ENCODE measurements at places on chromosomes 6 and 20.

GRCh38 chr20:39277185-39277584, 315.0 kb downstream of the DHX35 start:
- no peak for DNase-seq

- no peak for DNase-seq
Measured at GRCh38 chr6:30711758-30712380, 5.2 kb downstream of the MDC1 start.

GRCh38 chr6:167995302-167995701, 2.2 kb upstream of the KIF25 start:
- DNase-seq, result no peak

GRCh38 chr20:41030061-41030460, 1.4 kb downstream of the TOP1 start:
- DNase-seq, result no peak

GRCh38 chr20:2749951-2750490, 50.4 kb downstream of the CPXM1 start:
- DNase-seq, result no peak

- DNase-seq, result no peak
Measured at GRCh38 chr6:137465378-137466009, 28.7 kb downstream of the OLIG3 start.

GRCh38 chr6:24692003-24692402, 25.1 kb downstream of the ACOT13 start:
- DNase-seq, result no peak

GRCh38 chr6:167157863-167158262, at the start of gene GPR31:
GPR31 (minus strand) TSS chr6:167157980; CDS start chr6:167157831, 149 bp downstream.
- DNase-seq, result no peak

- no peak for DNase-seq
Measured at GRCh38 chr20:63419299-63419698, 53.2 kb downstream of the KCNQ2 start.

DNA sequence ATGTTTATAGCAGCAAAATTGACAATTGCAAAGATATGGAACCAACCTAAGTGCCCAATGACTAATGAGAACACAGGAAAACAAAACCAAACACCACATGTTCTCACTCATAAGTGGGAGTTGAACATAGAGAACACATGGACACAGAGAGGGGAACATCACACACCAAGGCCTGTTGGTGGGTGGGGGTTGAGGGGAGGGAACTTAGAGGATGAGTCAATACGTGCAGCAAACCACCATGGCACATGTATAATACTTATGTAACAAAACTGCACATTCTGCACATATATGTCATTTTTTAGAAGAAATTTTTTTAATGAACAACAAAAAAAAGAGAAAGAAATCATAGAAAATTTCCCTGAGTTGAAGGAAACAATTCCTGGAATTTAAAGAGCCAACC, 3.9 kb downstream of the EPM2A start:
- DNase-seq, result no peak

DNA sequence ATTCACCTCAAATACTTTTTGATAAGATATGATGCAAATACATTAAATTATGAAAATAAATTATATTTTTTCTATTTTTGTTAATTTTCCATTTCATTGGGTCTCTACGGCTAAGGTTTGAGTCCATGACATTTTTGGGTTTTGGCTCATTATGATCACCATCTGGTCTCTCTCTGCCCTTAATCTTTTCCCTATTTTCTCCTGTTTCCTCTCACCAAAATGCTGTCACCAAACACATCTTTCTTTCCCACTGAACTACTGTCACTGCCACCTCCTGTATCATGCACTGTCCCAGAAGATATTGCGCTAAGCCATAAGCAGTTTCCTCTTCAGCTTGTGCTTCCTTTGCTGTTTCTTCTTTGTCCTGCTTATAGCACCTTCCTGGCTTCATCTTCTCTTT, 42.0 kb upstream of the OGFRL1 start:
- no peak for DNase-seq

GRCh38 chr6:52420668-52421358, 671 bp downstream of the EFHC1 start:
- DNase-seq, result no peak

GRCh38 chr6:170087941-170088581, 202.8 kb downstream of the DLL1 start:
- DNase-seq, result no peak

- DNase-seq, result no peak
Measured at GRCh38 chr6:125445054-125445453, 143.3 kb upstream of the HDDC2 start.

- DNase-seq, result no peak
Measured at GRCh38 chr6:44539701-44540355, 152.3 kb downstream of the CDC5L start.

- DNase-seq, result no peak
Measured at GRCh38 chr6:105322499-105323225, 80.2 kb downstream of the PREP start.

DNA sequence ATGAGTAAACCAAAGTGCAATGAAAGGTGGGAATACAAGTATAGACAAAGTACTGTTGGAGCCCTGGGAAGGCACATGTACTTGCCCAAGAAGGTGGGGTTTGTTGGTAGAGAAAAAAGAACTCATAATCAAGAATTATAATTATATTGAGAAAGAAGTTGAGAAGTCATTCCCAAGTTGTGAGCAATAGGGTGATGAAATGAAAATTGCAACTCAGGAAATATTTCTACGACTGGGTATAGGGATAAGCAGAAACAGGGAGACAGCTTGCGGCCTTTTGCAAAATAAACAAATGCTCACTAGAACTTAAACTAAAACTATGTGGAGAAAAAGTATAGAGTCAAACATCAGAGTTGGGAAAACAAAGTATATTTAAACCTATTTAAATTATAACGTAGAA, 250.7 kb upstream of the FAM83B start:
- DNase-seq, result no peak

- DNase-seq, result no peak
Measured at GRCh38 chr6:158506601-158507000, 53.3 kb upstream of the TMEM181 start.

DNA sequence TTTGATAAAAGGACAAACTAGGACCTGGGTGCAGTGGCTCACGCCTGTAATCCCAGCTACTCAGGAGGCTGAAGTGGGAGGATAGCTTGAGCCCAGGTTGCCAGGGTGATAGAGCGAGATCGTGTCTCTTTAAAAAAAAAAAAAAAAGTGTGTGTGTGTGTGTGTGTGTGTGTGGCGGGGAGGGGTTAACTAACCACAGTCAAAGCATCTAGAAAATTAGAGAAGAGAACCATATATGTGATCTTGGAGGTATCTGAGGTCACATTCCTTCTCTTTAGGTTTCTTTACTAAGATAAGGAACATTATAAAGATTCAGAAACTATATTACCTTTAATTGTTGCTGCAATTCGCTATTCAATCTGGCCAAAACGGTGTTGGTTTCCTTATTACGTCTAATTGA, 80.9 kb downstream of the REPS1 start:
- DNase-seq, result no peak

DNA sequence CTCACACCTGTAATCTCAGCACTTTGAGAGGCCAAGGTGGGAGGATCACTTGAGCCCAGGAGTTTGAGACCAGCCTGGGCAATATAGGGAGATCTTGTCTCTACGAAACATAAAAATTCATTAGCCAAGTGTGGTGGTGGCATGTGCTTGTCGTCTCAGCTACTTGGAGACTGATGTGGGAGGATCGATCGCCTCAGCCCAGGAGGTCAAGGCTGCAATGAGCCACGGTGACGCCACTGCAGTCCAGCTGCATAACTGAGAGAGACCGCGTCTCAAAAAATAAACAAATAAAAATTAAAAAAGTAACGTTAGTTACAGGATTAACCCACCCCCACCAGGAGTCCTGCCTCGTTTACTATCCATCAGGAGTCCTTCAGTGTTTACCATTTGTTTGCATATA, 345.1 kb downstream of the BTBD3 start:
- DNase-seq, result no peak

DNA sequence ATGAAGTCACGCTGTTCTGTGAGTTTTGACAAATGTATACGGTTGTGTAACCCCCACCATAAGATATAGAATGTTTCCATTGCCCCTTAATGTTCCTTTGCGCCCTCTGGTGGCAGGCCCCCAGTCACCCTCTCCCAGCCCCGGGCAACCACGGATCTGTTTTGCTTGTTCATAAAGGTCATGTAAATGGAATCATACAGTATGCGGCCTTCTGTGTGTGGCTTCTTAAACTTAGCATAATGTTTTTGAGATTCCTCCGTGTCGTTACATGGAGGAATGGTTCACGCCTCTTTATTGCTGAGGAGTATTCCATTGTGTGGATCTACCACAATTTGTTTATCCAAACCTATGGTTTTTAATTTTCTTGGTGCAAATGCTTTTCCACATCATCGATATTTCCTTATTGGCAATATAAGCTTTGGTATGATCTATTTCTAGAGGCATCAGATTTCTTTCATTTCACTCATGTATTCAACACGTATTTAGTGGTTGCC, 28.4 kb downstream of the LYRM2 start:
- peak; percentile 66 for DNase-seq

DNA sequence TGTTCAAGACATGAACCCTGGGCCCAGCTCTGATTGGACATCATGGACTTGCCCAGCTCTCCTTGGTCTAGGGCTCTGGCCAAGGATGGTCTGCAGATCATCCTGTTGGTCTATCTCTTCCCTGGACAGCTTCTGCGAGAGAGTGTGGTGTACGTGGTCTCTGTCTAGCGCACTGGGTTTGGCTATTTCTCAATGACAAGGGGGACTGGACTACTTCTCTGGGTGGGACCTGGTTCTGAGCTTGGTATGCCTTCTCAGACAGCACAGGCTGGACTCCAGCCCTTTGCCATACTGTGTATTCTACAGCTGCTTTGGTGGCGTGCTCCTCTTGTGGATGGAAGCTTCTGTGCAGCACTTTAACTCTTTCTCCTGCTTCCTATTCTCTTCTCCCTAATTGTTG, 8.5 kb upstream of the RAET1E start:
- no peak for DNase-seq

- DNase-seq, result no peak
Measured at GRCh38 chr6:11731423-11731822, 47.2 kb downstream of the ADTRP start.

DNA sequence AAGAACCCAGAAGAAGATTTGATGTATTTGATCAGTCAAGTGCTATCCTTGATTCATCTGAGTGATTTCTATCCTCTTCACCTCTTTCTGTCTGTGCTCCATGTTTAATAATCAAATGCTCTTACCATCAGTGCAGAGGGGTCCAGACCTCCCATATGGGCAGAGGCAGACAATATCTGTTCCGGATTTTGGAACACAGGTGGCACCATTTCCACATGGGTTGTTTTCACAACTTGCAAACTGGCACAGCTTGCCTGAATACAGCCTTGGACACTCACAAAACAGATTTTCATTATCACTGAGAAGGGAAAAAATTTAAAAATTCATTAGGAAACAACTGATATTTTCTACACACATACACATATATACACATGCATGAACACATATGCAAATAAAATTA, 228.5 kb downstream of the PHF3 start:
- no peak for DNase-seq

DNA sequence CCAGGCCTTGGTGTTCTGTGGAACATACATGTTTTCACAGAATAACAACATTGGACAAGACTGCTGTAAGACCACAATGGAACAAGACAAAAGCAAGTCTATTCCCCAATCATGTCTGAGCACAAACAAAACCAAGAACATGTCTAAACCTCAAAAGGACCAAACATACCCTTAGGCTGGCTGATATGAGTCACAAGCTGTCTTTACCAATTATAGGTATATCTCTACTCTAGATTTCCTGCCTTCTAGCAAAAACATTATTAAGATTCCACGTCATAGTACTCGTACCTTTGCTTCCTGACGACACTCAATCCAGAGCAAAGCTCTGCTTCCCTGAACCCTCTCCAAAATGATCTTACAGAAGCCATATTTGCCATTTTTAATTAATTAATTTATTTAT, 15.4 kb upstream of the L3MBTL1 start:
- no peak for DNase-seq

DNA sequence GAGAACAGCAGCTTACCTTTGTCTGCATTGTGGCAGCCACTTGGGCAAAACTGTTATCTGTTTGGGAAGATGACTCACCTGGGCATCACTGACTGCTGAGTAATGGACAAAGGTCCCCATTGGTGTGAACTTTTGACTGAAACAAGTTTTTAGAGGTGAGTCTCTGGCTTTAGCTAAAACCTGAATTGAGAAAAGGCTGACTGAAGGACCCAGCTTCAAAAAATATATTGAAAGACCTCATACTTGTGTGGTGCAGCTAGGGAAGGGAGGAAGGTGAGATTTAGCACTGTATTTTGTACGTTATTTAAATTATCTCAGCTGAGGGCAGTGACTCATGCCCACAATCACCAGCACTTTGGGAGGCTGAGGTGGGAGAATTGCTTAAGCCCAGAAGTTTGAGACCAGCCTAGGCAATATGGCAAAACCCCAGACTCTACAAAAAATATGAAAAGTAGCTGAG, 4.5 kb upstream of the CITED2 start:
- no peak for DNase-seq

DNA sequence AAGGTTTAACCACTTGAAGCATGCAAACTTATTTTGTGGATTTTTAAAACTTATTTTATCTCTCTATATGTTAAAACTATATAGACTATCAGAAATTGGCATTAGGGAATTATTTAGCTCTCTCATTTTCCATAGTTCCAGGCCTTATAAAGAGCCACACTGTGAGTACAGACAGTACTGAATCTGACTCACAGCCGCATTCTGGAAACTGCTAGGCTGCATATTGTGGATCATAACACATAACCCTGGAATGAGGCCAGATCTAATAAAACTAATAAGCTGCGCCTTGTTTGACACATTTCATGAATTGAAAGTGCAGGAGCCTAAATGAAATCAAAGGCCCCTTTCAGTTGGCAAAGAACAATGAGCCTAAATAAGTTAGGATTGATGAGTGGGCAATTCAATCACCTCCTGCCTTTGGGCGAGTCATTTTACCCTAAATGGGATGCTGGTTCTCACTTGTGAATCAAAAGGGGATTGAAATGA, 308.4 kb downstream of the PACRG start:
- DNase-seq, result no peak

- DNase-seq, result no peak
Measured at GRCh38 chr6:36930483-36930882, 24.1 kb upstream of the PI16 start.

GRCh38 chr20:8853805-8854338, 215.0 kb upstream of the PLCB4 start:
- DNase-seq, result no peak

GRCh38 chr6:80988892-80989291, 763.6 kb downstream of the TENT5A start:
- no peak for DNase-seq

DNA sequence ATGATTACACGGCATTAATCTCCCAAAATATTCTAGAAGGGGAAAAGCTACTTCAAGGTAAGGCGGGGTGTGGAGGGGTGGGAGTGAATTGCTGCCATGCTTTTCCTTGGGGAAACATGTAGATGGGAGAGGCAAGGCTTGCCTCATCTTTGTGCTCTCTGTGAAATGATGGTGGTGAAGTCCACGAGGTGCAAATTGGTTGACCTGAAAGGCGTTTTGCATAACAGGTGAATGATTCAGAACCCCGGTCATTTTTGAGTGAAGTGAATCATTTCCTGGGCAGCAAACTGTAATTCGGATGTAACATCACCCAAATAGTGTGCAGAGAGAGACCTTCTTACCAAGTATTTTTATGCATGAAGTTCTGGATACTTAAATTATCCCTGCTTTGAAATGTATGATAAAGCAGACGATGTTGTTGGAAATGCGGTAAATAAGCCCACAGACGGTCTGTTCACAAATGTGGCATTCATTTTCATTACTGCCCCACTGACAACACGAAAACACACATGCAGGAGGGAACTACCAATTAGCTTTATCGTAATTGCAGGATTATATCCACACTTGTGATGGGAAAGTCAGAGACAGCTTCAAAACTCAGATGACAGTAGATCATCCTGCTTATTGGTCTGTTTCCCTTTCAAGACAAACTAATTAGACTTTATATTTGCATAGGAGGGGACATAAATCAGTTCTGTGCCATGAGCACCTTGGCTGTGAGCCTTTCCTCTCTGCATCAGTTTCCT, 3.0 kb downstream of the CDH4 start:
- DNase-seq, result no peak
